ENCODE measurements at places on chromosomes 13 and 19. TPM values are rescaled to one million over a fixed set of nuclear protein-coding genes. Genes with fewer than 3 reads are reported as not detected.

The ZNF578 gene
- total RNA-seq: 0.24 TPM

DNA sequence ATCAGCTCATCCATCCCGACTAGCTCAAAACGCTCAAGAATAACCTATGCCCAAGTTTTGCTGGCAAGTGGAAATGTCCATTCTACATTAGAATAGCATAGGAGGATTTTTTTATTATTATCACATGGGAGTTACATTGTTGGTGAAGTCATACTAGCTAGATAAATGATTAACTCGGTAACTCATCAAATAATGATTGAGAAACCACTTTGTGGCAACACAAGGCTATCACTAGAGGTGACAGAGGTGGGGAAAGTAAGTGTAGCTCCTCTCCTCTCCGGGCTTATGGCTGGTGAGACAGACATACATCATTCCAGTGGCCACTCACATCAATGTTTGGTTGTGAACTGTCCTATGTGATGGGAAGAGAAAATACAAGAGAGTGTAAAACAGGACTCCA, 161.6 kb downstream of the ZIC5 start:
- no peak for ATAC-seq

GRCh38 chr13:29648760-29649159, 53.3 kb upstream of the SLC7A1 start:
- ATAC-seq: no peak

DNA sequence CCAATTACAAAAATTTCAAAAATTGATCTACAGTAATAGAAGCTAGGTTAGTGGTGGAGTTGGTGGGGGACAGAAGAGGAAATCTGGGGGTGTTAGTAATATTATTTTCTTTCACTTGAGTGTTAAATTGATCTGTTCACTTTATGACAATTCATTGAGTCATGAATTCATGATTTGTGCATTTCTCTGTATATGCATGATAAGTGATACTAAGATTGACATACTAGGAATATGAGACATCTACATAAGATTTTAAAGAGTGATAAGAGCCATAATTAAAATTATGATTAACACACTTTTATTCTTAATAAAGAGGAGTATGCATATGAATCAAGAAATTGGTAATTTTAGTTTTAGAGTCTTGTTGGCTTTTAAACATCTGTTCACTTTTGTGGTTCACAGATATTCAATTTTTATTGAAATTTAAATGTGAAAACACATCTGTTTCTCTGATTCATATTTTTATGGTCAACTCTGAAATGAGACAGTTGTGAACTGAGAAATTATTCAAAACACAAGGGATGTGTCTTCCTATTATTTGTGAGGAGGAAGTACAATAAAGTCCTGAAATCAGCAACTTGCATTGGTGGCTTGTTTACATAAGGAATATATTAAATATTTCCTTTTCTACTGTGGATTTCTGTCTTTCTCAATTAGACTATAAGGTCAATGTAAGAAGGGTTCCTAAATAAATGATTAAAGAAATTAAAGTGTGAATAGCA, 196.5 kb downstream of the ITGBL1 start:
- no peak for ATAC-seq

- no peak for ATAC-seq
Observed at GRCh38 chr13:45231722-45232121, 30.9 kb upstream of the KCTD4 start.

The TTYH1 gene
- 0.44 TPM for total RNA-seq

Measured in esophagus mucosa (tissue), 1 donor.